KG1 (cell line): ENCODE measurements at places on chromosomes 6 and 20.

DNA sequence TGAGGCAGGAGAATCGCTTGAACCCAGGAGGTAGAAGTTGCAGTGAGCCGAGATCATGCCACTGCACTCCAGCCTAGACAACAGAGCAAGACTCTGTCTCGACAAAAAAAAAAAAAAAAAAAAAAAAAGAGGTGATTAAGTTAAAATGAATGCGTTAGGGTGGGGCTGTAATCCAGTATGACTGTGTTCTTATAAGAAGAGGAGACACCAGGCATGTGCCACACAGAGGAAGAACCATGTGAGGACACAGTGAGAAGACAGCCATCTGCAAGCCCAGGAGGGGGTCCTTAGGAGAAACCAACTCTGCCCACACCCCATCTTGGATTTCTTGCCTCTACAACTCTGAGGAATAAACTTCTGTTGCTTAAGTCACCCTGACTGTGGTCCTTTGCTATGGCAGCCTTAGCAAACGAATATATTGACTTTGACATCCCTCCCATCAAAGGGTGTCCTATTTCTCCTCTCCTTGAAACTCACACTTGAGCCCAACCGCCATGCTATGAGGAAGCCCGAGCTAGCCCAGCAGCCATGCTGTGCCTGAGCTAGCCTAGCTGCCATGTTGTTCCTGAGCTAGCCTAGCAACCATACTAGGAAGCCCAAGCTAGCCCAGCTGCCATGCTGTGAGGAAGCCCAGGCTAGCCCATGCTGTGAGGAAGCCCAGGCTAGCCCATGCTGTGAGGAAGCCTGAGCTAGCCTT, 15.8 kb upstream of the PPP1R16B start:
- no peak for DNase-seq

DNA sequence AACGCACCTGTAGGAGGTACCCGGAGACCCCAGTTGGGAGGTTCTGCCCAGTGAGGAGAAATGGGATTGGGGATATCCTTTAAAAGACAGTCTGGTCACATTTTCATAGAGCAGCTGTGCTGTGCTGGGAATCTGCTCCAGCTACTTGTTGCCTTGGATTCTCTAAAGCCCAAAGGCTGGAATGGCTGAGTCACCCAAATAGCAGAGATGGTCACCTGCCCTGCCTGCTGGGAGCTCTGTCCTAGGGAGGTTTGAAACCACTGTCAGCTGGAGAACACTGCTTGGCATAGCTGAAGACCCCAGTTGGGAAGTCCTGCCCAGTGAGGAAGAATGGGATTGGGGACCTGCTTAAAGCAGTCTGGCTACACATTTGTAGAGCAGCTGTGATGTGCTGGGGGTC, 34.8 kb upstream of the TFB1M start:
- DNase-seq = no peak

DNA sequence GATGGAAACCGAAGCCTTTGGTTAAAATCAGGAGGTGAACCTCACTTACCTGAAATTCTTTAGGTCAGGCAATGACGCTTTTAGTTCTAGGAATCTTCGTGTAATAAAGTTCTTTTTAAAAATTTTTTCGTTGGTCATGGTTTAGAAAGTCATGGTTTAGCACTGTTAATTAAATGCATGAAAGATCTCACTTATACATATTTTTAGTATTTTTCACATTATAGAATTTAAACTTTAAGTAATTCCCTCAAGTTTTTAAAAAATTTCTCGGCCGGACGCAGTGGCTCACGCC, 1.1 kb downstream of the DSE start:
- DNase-seq = no peak

- no peak for DNase-seq
Observed at GRCh38 chr6:5205877-5206850, 54.6 kb downstream of the LYRM4 start.

- no peak for DNase-seq
Observed at GRCh38 chr6:33609528-33609927, 11.6 kb upstream of the ITPR3 start.

- DNase-seq = no peak
Observed at GRCh38 chr6:142297996-142298753, 3.6 kb upstream of the ADGRG6 start.

- DNase-seq = no peak
Observed at GRCh38 chr6:3372912-3373554, 83.8 kb downstream of the SLC22A23 start.

DNA sequence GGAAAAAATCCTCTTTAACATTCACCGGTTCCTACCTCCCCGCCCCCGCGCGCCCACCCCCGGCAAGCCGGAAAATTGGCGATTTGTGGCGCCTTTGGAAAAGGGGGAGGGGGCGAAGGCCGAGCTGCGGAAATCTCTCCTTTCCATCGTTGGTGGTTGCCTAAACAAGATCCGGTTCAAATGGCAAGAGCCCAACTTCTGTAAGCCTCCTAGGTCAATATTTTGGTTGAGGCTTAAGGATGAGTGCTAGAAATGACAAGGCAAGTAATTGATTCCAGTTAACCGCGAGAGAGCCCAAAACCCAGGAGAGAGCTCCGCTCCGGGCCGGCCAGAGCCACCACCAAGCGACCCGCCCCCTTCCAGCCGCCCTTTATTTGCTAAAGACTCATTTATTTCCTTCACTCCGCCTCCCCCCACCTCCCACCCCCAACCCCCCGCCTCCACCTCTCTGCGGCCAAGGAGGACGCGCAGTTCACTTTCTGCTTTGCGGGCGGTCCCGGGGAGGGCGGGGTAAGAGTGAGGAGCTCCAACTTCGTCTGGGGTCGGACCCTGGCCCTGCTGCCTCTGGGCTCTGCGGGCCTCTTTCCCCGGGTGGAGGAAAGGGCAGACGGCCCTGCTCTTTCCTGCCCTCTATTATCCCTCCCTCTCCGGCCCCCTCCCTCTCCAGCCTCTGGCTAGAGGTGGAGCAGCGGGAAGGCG, 838 bp upstream of the NKX2-2 start:
- no peak for DNase-seq

DNA sequence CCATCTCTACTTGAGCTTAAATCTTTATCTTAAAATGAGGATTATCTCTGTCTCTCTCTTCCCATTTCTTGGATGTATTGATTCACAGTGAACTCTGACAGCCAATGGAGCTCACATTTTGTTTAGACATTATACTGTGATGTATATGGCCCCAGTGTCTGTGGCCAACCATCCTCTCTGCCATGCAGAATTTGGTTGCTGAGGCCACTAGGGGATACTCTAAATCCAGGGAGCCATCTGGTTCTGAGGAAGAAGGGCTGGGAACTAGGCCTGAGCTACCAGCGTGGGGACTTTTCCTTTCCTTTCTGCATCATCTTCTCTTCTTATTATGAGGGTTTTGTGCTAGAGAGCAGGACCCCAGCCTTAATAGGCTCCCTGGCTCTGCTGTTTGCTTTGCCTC, 59.1 kb upstream of the RIPOR2 start:
- DNase-seq = no peak

DNA sequence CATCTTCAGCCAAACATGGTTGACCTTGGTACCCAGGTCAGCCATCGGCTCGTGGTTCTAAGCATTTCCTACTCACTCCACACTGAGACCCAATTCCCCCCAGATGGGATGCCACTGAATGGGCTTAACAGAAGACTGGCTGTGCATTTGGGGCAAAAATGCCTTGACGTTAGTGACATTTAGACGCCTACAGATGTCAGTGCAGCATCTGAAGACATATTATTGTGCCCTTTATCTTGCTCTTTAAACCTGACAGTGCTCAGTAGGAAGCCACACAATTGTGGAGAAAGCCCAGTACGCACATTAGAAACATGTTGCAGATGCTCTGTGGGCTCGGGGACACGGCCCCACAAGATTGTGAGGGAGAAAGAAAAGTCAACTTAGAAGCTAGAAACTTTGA, 414.7 kb downstream of the PTPRT start:
- DNase-seq = no peak

DNA sequence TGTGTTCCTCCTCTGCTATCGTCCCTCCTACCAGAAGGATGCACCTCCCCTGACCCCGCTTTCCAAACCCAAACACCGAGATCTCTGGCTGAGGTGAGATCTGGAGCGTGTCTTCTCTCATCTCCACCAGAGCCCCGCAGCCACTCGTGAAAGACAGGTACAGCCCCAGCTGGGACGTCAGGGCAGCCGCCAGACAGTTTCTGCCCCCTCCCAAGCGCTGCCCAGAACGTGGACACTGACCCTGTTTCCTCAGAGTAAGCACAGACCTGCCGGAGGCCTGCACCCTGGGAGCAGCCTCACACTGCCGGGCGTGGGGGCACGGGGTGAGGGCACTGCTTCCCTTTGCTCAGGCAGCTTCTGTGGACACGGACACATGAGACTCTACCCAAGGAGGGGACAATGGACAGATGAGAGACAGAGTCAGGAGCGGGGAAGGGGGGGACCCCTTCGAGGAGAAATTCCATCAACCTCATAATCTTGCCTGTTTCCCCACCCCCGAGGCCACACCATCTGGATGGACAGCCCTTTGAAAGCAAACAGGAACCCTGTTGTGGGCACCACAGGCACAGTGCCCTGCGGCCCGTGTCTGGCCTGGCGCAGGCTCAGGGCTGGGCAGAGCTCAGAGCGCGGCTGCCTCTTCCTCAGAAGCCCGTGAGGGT, 210.6 kb downstream of the DLL1 start:
- no peak for DNase-seq

- DNase-seq = no peak
Observed at GRCh38 chr20:34435589-34435988, 72.5 kb downstream of the ITCH start.

GRCh38 chr6:129534926-129535325, 175.1 kb downstream of the ARHGAP18 start:
- no peak for DNase-seq

DNA sequence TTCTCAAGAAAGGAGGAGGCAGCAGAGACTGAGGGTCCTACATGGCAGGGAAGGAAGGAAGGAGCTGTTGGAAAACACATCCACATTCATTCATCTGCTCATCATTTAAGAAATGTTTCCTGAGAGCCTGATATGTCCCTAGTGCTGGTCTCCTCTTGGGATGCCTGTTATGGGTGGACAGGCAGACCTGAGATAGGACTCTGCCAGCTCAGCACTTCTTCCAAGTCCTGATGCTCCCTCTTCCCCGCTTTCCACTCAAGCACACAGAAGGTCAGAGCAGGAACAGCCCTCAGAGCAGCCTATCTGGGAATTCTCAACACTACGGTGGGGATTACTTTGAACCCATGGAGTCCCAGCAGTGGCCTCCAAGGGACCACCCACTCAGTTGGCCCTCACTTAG, 8.0 kb upstream of the SIRPD start:
- DNase-seq = no peak

- no peak for DNase-seq
Observed at GRCh38 chr6:55957961-55958422, 82.6 kb upstream of the BMP5 start.

- no peak for DNase-seq
Observed at GRCh38 chr20:40336533-40336932, 352.5 kb downstream of the MAFB start.

- DNase-seq = no peak
Observed at GRCh38 chr20:37807471-37808232, 95.3 kb upstream of the VSTM2L start.

- DNase-seq = no peak
Observed at GRCh38 chr20:51037532-51038115, 14.7 kb upstream of the KCNG1 start.

DNA sequence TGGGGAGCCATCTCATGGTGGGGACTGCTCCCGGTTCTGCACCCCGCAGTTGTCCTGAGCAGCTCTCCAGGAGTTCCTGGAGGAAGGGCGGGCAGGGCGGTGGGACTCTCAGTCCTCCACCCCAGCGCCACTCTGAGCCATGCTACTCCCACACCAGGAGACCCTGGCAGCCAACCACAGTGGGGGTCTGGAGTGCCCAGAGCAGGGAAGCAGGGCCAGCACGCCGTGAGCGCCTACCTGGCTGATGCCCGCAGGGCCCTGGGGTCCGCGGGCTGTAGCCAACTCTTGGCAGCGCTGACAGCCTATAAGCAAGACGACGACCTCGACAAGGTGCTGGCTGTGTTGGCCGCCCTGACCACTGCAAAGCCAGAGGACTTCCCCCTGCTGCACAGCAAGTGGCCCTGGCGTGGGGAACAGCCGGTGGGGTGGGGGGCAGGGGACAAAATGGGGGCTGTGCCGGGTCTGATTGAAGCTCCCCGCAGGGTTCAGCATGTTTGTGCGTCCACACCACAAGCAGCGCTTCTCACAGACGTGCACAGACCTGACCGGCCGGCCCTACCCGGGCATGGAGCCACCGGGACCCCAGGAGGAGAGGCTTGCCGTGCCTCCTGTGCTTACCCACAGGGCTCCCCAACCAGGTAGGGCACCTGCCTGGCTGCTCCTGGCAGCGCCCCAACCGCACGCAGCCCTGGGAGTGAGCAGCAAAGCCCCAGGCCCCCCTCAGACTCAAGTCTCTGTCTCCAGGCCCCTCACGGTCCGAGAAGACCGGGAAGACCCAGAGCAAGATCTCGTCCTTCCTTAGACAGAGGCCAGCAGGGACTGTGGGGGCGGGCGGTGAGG, 1.6 kb upstream of the TNFRSF6B start:
- DNase-seq = no peak

DNA sequence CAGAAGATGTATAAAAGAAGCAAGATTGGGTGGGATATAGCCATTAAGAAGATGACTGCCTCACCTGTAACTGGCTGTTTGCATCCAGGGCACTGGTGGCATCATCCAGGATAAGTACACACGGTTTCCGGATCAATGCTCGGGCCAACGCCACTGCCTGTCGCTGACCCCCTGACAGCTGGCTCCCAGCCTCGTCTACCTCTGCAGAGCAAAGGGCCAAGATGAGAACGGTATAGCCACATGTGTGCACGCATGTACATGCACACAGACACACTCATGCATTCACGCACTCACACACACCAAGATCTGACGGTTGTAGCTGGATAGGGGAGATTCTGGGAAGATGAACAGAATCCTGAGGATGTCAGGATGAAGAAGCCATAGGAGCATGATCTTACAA, 3.2 kb upstream of the PSMB8 start:
- no peak for DNase-seq

DNA sequence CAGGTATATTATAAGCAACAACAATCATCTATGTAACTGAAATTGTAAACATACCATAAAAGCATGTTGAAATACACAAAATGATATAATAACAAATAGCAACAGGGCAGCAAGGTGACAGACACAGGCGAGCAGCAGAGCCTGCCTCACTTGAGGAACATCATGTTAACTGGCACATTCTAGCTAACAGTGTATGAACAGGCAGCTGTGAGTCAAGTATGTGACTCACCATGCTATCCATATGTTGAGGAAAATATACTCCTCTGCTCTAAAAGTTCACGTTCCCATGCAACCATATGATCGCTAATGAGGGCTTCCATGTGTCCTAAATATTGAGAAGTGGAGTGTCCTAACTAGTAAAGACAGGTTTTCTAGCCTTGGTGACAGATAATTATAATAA, 18.4 kb downstream of the SERAC1 start:
- DNase-seq = no peak

DNA sequence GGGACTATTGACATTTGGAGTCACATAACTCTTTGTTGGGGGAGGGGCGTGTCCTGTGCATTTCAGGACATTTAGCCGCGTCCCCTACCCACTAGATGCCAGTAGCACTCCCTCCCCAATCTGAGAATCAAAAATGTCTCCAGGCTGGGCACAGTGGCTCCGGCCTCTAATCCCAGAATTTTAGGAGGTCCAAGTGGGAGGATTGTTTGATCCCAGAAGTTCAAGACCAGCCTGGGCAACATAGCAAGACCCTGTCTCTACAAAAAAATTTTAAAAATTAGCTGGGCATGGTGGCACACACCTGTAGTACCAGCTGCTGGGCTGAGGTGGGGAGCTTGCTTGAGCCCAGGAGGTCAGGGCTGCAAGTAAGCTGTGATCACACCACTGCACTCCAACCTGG, 2.1 kb upstream of the PREX1 start:
- no peak for DNase-seq

GRCh38 chr6:20847904-20848303, 313.6 kb downstream of the CDKAL1 start:
- no peak for DNase-seq
